ENCODE measurements at places on chromosomes 6 and 20.
A peak's percentile ranks its signal among the peaks of the same experiment; 100 is the strongest.

DNA sequence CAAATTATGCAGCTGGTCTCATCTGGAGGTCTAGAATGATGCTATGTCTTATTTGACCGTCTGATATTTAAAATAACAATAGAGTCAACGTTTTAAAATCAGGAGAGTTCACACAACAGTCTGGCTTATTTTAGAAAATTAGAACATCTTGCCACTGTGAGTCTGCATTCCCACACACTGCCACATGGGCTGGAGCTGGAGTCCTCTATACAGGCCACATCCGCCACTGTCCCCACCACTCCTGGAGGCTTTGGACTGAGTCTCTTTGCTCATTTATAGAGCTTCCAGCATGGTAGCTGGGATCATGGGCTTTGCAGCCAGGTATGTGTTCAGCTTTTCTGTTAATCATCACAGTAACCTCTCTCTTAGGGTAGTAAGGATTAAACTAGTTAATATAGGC is 68.8 kb upstream of the ZNFX1 start:
- DNase-seq: peak; percentile 27

GRCh38 chr20:41483553-41483930 is 116.9 kb upstream of the EMILIN3 start:
- DNase-seq: peak; percentile 69

DNA sequence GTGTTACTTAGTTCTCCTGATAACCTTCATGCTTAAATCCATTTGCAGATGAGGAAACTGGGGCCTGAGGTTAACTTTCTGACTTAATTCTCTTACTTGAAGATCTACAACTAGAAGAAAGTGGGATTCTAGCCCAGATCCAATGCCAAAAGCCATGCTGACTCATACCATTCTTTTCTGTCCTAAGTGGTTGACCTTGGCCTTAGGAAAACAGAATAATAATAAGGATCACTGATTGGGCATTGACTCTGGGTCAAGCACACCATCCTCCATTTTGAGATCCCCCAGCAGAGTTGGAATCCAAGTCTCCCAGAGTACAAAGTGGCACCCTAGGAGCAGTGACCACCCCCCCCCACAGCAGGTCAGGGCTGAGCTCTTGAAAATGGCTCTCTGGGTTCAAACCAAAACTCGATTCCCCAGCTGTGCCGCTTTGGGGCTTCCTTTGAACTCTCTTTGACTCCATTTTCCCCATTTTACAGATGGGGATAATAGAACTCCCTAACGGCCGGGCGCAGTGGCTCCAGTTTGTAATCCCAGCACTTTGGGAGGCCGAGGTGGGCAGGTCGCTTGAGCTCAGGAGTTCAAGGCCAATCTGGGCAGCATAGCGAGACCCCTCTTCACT is 12.8 kb upstream of the ZNF217 start:
- DNase-seq: peak; percentile 68

DNA sequence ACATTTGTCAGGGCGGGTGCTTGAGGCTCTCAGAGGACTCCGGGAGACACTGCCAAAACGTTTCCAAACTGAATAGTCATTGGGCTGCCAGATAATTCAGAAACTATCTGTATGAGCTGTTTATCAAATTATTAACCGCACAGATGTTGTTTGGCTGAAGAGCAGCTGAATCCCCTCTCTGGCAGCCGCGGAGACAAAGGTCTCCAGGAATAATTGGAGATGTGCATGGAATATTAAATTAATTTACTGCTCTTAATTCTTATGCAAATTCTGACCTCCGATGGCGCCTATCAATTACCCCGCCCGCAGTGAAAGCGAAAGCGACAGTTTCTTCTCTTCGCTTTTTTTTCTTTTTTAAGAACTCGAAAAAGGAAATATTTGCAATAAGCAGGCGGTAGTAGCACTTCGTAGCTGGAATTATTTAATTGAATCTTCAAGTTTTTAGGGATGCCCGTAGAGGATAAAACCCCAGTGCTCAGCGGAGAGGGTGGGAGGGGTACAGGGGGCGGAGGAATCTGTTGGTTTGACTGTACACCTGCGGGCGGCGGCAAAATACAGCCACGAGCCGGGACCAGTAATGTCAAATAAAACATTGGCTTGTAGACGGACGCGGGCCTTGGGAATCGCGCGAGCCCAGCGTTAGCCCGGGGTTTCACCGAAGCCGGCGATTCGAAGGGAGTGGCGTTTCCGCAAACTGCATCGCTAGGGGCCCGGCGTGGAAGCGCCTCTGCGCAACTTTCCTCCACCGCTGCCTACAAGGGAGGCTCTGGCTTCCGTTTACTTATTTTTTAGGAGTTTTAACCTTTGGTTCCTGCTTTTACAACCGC is 6.2 kb downstream of the LINC00237 start:
- DNase-seq: no peak

- DNase-seq: no peak
Measured at GRCh38 chr6:125659887-125660286, 89.5 kb upstream of the HEY2 start.

DNA sequence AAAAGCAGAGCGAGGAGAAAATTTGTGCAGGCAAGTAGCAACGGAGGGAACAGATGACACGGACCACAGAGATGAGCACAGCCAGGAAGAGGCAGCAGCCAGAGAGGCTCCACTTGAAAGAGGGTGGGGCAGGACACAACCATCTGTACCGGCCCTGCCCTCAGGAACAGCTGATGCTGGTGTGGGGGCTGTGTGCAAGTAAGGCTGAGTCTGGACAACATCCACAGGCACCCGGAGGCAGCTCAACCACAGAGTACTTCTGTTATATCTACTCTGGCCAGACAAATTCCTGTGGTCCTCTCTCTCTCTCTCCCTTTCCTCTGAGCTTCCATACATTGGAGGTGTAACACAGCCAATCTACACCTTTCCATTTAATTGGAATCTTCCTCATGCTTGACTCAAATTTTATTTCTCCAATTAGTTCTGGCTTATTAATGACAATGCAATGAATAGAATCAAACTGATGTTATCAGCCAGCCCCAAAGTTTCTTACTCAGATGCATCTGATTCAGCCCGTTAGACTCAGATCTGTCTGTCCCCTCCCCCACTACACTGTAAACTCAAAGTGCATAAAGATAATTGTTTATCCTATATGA is 24.9 kb downstream of the KIF13A start:
- peak; percentile 94 for DNase-seq

- DNase-seq: no peak
Measured at GRCh38 chr6:8506126-8506525, 70.8 kb upstream of the SLC35B3 start.

DNA sequence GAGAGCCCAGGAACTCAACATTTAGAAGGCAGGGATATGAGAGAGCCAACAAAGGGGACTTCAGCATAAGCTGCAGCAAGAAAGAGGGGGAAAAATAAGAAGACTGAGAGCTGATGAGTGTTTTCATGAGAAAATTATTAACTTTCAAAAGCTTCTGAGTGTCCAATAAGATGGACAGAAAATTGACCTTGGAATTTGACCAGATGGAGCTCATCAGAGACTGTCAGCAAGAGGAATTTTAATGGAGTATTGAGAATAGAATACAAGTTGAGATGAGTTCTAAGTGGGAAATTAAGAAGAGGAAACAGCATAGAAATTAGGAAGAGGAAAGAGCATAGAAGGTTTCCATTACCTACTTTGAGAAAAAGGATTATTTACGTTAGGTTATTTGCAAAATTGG is 428.2 kb downstream of the LMBRD1 start:
- no peak for DNase-seq

GRCh38 chr6:6314596-6314995 is 5.9 kb downstream of the F13A1 start:
- no peak for DNase-seq

GRCh38 chr6:45572833-45573232 is 195.1 kb upstream of the SUPT3H start:
- no peak for DNase-seq

GRCh38 chr6:24125980-24126379 is at the start of gene NRSN1:
Gene NRSN1, plus strand, starts transcription at chr6:24126215. Its CDS starts 8,113 bp downstream, at chr6:24134328.
- DNase-seq: no peak

- DNase-seq: no peak
Measured at GRCh38 chr6:38051819-38052434, 232.4 kb downstream of the ZFAND3 start.

GRCh38 chr6:5173810-5174209 is 86.9 kb downstream of the LYRM4 start:
- no peak for DNase-seq

DNA sequence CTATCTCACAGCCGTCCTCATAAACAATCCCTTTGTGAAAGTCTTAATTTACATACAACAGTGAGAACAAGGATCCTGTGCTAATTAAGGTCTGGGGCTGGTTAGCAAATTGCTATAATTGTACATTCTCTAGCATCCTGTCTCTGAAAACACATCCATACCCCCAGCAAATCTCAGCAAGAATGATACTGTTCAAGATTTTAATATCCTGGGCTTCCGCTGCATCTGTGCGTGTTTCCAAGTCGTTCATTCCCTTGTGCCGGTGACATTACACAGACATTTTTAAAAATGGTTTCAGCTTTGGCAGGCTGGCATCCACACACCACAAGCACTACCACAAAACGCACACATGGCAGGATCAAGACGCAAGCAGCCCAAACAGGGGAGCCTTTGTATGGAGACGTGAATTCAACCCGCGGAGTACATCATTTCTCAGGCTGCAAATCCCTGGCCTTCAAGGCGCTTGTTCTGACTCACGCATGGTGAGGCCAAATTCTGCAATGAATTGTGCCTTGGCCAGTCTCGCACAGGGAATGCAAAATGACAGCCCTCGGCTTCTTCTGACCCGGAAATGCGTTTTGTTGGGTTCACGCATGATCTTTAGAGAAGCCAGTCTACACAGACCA is 20.3 kb downstream of the ZMYND8 start:
- DNase-seq: peak; percentile 95

DNA sequence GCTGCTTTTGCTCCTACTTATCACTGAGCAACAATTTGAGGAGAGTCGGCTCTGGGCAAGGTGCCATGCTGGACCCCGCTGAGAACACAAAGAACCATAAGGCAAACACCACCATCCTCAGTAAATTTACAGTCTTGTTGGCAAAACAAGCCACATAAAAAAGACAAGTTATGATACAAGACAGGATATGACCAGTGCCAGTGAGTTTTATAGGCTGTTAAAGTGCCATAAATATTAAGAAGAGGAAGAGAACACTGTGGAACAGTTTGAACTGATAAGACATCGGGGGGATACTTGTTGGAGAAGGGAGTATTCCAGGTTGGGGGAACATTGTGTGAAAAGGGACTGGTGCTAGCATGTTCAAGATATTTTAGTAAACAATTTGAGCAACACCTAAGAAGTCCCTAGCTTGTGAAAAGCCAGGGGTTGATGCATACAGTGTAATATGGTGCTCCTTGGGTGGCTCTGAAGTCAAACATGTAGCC is 25.3 kb upstream of the RIPOR2 start:
- DNase-seq: no peak

GRCh38 chr6:16352258-16352635 is 113.9 kb downstream of the GMPR start:
- DNase-seq: peak; percentile 33

GRCh38 chr20:39762716-39763115 is 800.6 kb downstream of the DHX35 start:
- no peak for DNase-seq

DNA sequence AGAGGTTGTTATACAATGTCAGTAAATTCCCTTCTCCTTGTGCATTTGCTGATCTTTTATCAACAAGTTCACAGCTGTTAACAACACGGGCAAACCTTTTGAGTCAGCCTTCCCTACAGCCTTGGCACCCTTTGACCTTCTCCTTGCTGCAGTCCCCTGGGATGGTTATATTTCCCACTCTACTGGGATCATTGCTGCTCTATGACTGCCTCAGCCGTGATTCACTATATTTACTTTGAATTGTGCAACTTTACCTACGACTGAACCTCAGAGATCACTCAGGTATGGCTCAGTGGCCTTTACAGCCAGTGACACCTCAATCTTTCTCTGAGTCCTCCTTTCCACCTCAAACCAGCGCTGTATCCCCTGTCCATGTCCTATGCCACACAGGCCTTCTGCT is 1293.3 kb downstream of the EPHA7 start:
- DNase-seq: no peak

- peak; percentile 46 for DNase-seq
Measured at GRCh38 chr20:25195962-25196785, 662 bp downstream of the ENTPD6 start.

- DNase-seq: no peak
Measured at GRCh38 chr20:24638591-24639548, 169.4 kb downstream of the SYNDIG1 start.

DNA sequence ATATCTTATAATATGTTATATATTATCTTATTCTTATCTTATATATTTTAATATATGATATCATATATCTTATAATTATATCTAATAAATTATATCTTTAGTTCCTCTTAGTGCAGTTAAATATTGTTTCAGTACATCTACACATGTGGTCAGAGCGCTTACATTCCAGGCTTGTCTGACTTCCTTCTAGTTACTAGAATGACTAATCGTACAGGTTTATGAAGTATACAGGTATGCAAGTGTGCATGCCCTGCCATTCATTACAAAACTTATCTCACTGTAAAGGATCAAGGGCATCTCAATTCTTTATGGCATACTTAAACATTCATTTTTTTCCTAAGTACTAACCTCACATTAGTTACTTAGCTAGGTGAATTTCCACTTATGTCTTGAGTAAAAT is 1278.0 kb upstream of the MAP3K7 start:
- no peak for DNase-seq

GRCh38 chr20:59770270-59770669 is 163.2 kb downstream of the SYCP2 start:
- DNase-seq: no peak
